Lower lobe of right lung (tissue), 2 donors: ENCODE measurements at places on chromosomes 1 and 21. TPM values are rescaled to one million over a fixed set of nuclear protein-coding genes. Genes with fewer than 3 reads are reported as not detected.

C1orf105 gene
- not detected for total RNA-seq

ILF2 gene
- total RNA-seq, result 83.2 TPM

- H3K27me3 ChIP-seq, result peaks cover 7% of the 10 kb centered on the region
- peaks cover 23% of the 10 kb centered on the region for H3K4me1 ChIP-seq
- H3K36me3 ChIP-seq, result no peaks in the 10 kb centered on the region
- H3K27ac ChIP-seq, result no peak overlapping the region
- DNase-seq, result no peak
Measured at GRCh38 chr1:65264197-65264929, 45.0 kb upstream of the DNAJC6 start.

ERVH48-1 gene
- not detected for total RNA-seq

DNA sequence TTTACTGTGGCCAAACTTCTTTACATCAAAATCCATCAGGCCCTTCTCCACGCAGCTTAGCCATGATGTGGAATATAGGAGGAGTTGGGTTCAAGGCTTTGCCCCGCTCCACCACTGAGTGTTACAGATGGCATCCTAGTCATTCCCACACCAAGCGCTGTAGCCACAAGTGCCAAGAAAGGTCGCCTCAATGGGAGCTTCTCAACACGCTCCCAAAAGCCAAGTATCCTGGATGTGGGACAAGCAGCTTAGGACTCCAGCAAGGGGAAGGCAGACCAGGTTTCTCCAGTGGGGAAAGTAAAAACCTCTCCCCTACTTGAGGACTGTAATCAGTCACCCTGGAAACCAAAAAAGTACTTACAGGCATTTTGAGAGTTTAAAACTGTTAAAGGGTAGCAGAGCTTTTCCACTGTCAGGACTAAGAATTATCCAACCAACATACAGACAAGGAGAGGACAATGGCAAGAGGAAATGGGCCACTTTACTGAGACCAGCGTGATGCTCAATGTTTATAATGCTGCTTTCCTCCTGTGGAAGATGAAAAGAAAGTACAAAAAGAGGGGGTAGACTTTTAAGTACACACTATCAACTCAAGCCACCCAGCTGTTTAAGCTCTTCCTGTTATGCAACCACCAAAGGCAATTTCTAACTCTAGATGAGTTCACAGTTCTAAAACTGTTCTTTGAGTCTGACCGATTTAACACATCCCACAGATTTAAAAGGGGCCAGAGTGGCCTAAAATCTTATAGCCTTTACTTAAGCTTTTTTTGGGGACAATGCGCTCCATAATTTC is 120.7 kb upstream of the KRTAP19-8 start:
- H3K4me1 ChIP-seq, result peaks cover 3% of the 10 kb centered on the region
- peak overlapping the region; percentile 44 for H3K4me3 ChIP-seq
- DNase-seq, result no peak
- peak overlapping the region; percentile 27 for H3K27ac ChIP-seq
- H3K27me3 ChIP-seq, result no peaks in the 10 kb centered on the region

DNA sequence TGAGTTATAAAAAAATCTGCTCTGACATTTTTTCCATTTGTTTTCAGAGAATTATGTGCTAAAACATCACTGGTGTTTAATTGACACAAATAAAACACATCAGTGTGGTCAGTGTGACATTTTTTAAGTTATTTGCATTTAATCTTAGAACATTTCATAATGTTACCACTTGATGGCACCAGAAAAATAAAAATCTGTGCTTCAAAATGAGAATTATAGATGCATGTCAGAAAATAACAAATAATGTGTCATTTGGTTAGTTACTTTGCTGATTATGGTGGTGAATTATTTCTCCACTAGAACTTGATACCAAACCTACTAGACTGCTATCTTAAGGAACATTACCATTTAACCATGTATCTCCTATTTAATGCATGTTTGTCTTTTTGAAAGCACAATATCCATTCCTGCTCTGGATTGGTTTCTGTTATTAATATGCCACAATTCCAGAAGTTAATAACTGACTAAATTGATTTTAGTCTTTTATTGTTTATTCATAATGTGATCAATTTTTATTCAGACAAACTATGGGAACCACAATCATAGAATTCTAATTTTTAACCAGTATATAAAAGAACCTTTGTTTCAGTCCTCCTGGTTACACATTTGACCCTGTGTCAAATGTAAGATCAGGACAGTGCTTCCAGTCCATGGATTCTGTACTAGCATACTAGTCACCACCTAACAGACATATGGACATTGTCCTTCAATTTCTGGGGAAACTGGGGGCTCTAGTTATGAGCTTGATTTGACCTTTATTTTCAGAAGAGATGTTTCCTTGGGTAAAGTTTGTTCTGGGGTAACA is 81.0 kb downstream of the RPS6KC1 start:
- no peak overlapping the region for H3K4me3 ChIP-seq
- no peak overlapping the region for H3K27ac ChIP-seq
- no peaks in the 10 kb centered on the region for H3K36me3 ChIP-seq
